ENCODE measurements at places on chromosomes 1 and 21.

GRCh38 chr1:109184687-109185086 lies 29.0 kb upstream of the SARS1 start:
- no peak for DNase-seq

DNA sequence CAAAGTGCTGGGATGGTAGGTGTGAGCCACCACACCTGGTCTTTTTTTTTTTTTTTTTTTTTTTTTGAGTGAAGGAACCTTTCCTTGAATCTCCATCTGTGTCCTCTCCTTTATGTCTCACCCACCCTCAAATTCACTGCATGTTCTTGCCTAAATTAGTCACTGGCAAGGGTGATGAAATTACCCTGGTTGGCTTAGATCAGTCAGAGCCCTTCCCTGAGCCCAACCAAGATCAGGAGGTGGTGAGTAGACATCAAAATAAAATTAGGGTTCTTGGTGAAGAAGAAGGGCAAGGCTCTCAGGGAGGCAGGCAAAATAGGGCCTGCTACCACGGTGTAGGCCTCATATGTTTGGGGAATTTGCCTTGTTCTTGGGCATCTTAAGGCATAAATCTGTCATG lies 5.3 kb upstream of the TNN start:
- DNase-seq = no peak

DNA sequence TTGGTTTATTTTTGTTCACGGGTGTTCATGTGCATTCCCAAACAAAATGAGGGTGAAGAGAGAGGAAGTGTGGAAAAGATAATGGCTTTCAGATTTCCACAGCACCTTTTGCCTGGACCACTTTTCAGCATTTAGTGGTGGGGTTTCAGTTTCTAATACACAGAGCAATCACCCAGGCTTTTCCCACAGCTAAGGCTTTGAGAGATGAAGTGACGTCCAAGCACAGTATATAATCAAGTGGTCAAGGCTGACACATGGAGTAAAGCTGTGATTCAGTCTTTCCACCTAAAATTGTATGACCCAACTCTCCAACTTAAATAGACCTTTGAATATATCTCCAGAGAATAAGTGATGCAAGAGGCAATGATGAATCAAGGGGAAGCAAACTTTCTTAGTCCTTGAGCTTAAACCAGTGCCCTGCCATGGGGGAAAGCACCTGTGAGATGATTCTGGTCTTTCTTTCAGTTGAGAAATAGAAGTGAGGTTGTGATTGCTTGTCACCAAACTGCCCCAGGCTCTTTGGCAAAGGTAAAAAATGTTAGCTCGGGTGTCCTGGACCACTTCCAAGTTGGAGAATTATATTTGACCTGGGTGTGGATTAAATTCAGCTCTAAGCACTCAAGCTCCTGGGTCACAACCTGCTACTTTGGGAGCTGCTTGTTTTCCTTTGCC lies 2.4 kb upstream of the PIK3R3 start:
- DNase-seq = peak; percentile 89

GRCh38 chr1:231634323-231635013 lies 7.9 kb downstream of the DISC1 start:
- DNase-seq = no peak

DNA sequence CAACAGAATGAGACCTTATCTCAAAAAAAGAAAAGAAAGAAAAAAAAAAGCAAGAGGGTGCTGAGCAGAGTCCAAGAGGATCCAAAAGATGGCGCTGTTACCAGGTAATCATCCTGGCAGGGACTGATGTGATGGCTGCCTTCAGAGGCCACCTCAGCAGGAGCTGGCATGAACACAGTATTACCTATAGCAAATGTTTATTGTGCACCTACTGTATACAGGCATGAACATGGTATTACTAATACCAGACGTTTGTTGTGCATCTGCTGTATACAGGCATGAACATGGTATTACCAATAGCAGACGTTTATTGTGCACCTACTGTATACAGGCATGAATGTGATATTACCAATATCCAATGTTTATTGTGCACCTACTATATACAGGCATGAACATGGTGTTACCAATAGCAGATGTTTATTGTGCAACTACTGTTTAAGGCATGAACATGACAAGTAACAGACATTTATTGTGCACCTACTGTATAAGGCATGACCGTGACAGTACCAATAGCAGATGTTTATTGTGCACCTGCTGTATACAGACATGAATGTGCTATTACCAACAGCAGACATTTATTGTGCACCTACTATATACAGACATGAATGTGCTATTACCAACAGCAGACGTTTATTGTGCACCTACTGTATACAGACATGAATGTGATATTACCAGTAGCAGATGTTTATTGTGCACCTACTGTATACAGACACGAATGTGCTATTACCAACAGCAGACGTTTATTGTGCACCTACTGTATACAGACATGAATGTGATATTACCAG lies 115.1 kb upstream of the TMEM51 start:
- peak; percentile 66 for DNase-seq

- no peak for DNase-seq
Observed at GRCh38 chr1:24696041-24696755, 49.0 kb upstream of the CLIC4 start.

DNA sequence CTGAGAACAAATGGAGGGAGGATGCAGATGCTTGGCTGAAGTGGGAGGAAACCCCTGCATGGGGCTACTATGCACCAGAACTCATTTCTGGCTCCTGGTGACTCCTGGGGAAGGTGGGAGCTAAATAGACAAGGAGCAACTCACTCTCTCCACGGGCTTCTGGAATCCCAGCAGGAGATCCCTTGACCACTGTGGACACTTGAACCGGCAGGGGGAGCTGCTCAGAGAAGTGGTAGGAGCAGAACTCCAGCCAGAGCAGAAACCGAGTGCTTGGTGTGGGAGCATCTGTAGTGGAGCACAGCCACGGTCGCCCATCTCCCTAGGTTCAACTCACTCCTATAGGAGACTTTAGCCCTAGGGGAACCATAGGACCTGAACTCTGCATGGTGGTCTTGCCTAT lies 205.6 kb upstream of the GJB5 start:
- peak; percentile 25 for DNase-seq

DNA sequence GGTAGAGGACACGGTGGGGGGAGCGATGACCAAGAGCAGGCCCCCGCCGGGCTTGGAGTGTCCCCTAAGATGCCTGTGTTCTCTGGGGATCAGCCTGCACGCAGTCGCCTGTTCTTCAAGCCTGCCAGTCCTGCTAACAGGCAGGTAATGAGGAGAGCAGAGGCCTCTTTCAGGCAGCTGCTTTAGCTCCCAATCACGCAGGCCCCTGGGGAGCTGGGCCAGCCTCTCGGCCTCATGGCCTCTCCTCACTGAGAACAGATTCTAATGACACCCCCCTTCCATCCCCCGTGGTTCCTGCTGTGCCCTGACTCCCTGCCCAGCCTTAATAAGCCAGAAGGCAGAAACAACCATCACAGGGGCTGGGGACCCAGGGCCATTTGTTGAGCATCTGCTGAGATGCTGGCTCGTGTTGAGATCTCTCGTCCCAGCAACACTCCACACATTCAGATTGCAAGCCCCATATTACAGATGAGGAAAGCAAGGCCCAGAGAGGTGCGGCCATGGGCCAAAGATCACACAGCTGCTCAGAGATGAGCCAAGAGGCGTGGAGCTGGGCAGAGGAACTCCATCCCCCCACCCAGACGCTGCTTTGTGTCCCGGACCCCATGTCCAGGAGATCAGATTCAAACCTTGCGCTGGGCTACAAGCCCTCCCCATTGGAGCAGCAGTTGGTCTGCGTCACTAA lies 71.6 kb upstream of the CASZ1 start:
- DNase-seq = no peak

- DNase-seq = no peak
Observed at GRCh38 chr21:34279285-34279684, 84.5 kb upstream of the KCNE2 start.

GRCh38 chr1:150661156-150661555 lies 31.7 kb upstream of the ENSA start:
- DNase-seq = no peak

GRCh38 chr1:244874974-244875579 lies 10.7 kb upstream of the HNRNPU start:
- no peak for DNase-seq

- peak; percentile 99 for DNase-seq
Observed at GRCh38 chr1:192559115-192560006, 16.2 kb upstream of the RGS1 start.

DNA sequence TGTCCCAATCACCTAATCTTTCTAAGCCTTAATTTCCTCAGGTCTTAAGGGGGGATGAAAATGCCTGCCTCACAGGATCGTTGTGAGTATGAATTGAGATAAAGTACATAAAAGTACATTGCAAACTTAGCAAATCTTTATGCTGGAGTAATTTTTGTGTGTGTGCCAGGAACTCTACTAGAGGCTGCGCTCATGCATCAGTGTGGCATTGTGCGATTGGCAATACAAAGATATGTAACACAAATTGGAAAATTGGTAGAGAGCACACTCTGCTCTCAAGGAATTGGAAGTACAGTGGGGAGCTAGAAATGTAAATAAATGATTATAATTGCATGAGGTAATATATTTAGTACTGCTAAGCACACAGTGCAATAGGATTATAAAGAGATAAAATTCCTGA lies 398.3 kb downstream of the DUSP10 start:
- no peak for DNase-seq
